ENCODE measurements at places on chromosomes 4 and X.
A peak's percentile ranks its signal among the peaks of the same experiment; 100 is the strongest.

GRCh38 chrX:10356979-10357378 is 200.2 kb downstream of the CLCN4 start:
- DNase-seq, result no peak

DNA sequence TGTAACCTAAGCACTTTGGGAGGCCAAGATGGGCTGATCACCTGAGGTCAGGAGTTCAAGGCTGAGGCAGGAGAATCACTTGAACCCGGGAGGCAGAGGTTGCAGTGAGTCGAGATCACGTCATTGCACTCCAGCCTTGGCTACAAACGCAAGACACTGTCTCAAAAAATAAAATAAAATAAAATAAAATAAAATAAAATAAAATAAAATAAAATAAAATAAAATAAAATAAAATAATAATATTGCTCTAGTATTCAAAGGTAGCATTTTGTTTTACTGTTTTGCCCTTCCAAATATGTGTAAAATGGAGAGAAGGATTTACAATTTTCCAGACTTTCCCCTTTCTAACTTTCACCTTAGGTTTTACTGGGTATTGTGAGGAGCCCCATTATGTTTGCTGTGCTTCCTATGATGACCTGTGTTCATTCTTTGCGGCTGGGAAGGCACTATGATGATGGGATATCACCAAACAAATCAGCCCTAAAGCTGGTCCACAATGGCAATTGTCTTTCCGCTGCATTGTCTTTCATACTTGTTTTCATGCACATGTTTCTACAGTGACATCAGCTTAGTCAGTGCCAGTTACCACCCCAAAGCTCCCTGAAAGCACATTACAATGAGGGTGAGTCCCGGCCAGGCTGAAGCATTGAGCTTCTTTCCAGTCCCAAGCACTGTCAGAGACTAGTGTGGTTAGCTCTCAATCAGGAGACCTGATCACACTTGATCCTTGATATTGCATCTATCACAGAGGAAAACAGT is 50.8 kb downstream of the DTHD1 start:
- DNase-seq, result no peak

GRCh38 chr4:44493924-44494323 is 45.3 kb upstream of the KCTD8 start:
- DNase-seq, result no peak

GRCh38 chrX:118353081-118353850 is 7.4 kb downstream of the WDR44 start:
- no peak for DNase-seq

GRCh38 chr4:186765138-186765537 is 41.5 kb upstream of the FAT1 start:
- no peak for DNase-seq

DNA sequence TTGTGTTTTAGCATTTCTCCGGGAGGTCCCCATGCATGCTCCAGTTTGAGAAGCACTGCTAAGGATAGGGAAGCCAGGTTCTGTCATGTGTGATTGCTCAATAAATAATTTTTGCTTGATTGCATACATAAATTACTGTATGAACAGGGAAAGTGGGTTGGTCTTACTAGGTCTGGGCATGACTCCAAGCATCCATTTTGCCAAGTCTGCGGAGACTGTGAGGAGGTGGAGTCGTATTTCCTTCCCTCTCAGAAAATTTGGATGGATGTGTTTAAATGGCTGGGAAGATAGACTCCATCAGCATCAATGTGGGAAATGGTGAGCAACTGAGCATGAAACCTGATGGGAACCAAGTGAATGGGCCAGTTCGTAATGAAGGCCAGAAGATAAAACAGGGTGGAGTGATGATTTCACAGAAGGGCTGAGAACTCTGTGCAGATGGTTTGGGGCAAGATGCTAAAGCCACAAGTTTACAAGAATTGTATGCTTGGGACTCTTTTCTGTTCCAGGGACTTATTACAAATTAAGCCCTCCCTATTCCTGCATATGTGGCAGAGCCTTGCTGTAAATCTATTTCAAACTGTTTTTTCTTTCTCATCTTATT is 84.1 kb downstream of the NHS start:
- peak; percentile 75 for DNase-seq

DNA sequence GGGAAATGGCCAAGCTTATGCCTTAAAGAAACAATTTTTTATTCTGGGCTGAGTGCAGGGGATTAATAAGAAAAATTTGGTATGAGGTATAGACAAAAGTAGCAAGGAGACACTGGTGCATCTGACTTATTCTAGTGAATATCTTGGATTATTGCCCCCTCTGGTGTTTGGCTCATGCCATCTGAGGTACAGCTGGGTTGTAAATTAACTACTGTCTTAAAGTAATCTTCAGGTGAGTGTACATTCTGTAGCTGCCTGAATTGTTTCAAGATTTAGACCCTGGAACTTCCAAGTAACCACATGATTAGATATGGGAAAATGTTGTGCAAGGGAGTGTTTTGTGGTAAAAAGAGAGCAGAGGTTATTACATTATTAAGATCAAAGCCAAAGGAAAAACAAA is 988.7 kb downstream of the FAM133A start:
- no peak for DNase-seq

GRCh38 chr4:183842129-183842528 is 63.0 kb upstream of the STOX2 start:
- DNase-seq, result no peak

Measured in right hindlimb (tissue), 1 donor.